ENCODE measurements at places on chromosomes 3 and 15.

- DNase-seq: no peak
Measured at GRCh38 chr3:124671106-124671505, 59.1 kb upstream of the UMPS start.

- no peak for DNase-seq
Measured at GRCh38 chr3:29168696-29169095, 112.2 kb upstream of the RBMS3 start.

GRCh38 chr3:133197619-133198018 lies 159.4 kb downstream of the TMEM108 start:
- no peak for DNase-seq

GRCh38 chr15:101169495-101170071 lies 82.3 kb downstream of the CHSY1 start:
- no peak for DNase-seq

DNA sequence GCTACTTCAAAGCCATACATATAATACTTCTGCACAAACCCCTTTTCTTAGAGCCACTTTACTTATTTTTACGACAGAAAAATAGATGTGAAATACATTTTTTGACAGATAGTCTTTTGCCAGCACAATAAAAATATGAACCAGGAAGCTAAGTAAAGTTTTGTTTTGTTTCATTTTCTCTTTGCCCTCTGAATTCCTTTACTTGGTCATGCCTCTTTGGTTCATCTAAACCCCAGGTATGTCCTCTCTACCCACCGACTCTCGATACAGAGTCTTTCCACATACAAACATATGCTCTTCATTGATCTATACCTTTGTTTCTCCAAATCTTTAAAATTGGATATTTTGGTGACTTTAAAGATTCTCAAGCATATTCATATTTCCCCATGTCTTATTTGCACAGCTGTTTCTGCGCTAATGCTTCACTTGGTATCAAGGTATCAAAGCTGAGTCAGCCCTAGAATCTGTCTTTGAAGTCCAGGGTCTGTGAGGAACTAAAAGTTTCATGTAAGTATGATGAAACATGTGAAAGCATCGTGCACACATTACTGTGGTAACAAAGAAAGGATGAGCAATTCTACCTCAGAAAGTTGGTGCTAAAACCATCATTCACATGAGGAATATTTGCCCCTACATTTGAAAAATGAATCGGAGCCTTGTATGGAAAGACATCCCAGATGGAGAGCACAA lies 845.4 kb downstream of the NAALADL2 start:
- DNase-seq: no peak

DNA sequence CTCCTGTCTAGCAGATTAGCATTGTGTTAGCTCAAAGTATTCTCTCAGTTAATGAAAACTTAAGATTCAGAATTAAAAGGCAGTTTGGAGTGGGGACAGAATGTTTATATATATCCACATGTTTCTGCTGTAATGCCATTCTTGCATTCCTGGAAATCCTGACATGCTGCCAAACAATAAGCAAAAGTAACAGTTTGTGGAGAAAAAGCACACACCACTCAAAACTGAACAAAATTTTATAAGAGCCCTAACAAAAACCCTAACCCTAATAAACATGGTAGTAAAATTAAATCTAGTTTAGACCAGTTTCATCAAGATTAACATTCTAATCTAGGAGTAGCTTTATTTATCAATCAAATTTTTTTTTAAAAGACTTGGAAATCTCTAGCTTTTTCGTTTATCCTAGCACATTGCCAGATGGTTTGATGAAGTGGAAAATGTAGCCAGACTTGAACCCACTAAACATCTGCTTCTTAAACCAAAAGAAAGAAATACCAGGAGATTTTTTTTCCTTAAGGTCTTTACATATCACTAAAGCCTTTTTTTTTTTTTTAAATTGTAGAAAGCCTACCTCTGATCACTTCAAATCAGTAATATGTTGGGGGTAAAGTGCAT lies 3.7 kb downstream of the TCAIM start:
- no peak for DNase-seq

DNA sequence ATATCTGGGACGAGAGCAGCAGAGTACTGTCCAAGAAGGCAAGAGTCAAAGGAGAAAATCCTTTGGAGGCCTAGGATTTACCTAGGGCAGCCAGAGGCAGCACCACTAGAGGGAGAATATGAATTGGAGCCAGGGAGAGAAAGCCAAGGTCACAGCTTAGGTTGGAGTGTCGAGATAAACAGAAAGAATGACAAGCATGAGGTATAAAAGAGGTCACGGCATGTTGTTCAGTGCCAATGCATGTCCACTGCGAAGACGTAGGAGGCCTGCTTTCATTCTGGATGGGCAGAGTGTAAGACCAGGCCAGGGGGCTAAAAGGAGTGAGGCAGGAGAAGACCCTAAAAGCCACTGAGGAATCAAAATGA lies 47.2 kb downstream of the THBS1 start:
- no peak for DNase-seq

DNA sequence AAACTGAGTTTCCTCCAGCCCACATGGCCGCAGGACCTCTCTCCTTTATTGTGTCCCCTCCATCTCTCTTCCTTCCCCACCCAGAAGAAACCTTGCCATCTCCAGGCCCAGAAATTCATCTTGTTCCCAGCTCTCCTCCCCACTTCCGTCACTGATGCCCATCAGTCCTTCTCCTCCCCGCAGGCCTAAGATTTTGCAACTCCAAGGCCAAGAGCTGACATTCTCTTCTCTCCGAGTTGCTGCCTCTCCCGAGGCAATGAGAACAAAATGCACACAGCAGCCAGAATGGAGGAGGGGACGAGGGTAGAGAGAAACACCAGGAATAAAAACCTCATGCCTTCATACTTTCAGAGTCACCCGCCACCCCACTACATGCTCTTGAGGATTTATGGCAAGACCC lies 526.5 kb upstream of the PROK2 start:
- DNase-seq: no peak

DNA sequence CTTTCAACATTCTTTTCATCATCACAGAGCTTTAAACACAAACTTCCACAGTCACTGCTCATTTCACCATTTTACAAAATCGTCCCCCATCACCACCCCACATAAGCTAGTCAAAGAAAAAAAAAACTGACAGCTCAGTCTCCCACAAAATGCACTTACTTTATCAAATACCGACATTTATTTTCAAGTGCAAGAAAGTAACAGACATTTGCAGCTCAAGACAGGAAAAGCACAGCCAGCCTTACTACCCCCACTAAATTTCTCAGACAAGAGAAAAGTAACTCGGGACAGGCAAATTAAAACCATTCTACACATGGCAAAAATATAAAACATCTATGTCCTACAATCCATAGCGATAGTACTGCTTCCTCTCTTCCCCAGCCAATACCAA lies 402.4 kb downstream of the SHQ1 start:
- no peak for DNase-seq
